ENCODE measurements at places on chromosomes 2 and 18.

GRCh38 chr18:57806978-57807285 lies 3.8 kb upstream of the ATP8B1 start:
- peak; percentile 76 for DNase-seq

- no peak for DNase-seq
These were observed 14.8 kb downstream of the FAM237A start for GRCh38 chr2:206657087-206657486.

DNA sequence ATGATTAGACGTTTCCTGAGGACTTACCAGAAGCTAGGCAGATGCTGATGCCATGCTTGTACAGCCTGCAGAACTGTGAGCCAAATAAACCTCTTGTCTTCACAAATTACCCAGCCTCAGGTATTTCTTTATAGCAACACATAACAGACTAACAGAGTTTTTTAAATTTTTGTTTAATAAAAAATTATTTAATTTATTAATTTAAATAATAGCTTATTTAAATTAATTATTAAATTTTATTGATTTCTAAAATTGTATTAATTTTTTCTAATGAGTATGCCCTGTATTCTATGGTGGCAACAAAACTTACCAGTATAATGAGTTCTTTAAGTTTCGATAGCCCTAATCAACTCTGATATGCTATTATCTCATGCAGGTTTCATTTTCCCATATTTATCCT lies 259.8 kb downstream of the IKZF2 start:
- no peak for DNase-seq

DNA sequence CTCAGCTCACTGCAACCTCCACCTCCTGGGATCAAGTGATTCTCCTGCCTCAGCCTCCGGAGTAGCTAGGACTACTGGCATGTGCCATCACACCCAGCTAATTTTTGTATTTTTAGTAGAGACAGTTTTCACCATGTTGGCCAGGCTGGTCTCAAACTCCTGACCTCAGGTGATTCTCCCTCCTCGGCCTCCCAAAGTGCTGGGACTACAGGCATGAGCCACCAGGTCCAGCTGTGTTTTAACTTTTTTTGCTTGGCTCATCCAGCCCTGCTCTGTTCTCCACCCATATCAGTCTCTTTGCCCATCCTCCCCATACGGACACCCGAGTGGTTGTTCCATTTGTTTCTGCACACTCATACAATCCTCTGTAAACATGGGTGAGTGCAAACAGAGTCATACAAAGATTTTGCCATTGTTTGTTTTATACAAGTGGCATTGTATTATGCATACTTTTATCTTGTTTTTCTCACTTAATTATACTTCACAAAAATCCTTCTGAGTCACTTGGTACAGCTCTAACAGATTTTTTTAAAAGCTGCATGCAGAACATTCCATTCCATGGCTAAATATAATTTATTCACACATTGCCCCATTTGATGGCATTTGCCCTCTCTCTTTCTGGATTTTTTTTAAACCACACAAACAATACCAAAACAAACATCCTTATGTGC lies 5.3 kb downstream of the APOB start:
- DNase-seq: no peak

DNA sequence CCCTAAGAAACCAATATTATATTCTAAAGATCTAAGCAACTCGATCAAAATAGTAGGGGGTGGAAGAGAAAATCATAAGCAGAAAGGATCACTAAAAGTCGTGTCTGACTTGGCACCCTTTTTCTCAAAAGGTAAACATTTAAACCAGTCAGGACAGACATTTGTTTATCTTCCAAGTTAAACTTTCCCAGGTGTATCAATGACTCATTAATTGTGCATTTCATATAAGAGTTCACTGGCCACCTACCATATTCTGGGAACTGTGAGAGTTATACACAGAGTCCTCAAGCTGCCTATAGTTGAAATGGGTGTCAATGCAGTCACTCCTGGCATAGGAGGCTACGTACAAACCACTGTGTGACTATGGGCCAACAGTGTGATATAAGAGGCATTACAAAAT lies 4.8 kb upstream of the ACVR1 start:
- DNase-seq: no peak

DNA sequence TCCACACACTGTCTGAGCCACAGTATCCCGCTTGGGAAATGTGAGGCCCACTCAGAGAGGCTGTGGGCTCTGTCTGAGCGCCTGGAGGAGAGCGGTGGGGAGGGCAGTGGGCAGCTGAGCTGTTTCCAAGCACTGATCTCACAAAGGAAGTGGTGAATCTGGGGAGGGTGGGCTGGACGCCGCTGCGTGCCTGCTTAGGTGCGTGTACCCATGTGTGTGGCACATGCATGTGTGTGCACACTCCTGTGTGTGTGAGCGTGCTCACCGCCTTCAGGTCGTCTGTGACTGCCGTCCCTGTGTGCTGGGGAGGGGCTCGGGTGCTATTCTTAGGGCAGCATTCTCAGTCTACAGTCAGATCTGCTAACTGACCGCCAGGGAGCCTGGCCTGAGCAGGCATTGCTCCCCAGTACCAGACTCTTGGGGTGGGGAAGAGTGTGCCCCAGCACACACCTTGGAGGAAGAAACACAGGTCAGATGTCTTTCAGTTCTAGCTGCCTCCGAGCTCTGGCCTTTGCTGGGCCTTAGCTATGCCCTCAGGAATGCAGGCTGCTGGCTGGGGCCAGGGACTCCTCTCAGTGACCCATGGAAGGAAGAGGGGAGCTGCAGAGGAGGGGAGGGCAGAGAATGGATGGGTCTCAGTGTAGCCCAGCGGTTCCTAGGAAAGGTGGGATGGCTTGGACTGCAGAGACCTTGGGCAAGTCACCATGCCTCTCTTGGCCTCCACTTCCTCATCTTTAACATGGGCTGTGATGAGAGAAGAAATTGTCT lies 31.4 kb downstream of the KCNIP3 start:
- DNase-seq: no peak

DNA sequence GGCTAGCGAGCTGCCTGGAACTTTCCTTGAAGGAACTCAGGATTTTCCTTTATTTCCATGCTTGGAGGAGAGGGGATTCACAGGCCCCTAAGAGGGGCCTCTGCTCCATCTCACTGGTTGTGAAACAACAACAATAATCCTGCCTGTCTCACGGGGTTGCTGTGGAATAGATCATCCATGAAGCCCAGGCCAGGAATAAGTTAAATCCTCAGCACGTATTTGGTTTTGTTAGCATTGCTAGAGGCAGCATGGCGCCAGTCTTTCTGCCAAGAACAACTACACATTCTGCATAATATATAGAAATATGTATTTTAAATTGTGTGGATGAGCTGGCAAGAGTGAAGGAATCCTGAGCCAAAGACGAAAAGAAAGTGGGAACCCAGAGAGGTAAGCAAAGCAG lies 80.8 kb upstream of the L3MBTL4 start:
- no peak for DNase-seq

Data from lung microvascular endothelial cell (primary cell).